Pericardium fibroblast (primary cell): ENCODE measurements at places on chromosomes 2 and 18. TPM values are rescaled to one million over a fixed set of nuclear protein-coding genes. Genes with fewer than 3 reads are reported as not detected.

The CFC1 gene
- total RNA-seq, result not detected in 2 replicates

The HOXD4 gene
- total RNA-seq, result 0.12 and 2.7 TPM in 2 replicates

The KHK gene
- total RNA-seq, result 0.12 TPM in 1 of 2 replicates, not detected in the other

The TWIST2 gene
- 114 and 149 TPM in 2 replicates for total RNA-seq

The GPR55 gene
- total RNA-seq, result not detected in 2 replicates

The RAB6C gene
- total RNA-seq, result not detected in 2 replicates

The IL37 gene
- not detected in 2 replicates for total RNA-seq

The TLX2 gene
- total RNA-seq, result 0.35 TPM in 1 of 2 replicates, not detected in the other

The CHRND gene
- total RNA-seq, result 0.26 TPM in 1 of 2 replicates, not detected in the other

The GLI2 gene
- 10.6 and 13.5 TPM in 2 replicates for total RNA-seq

The TMEM17 gene
- total RNA-seq, result 1.1 and 1.3 TPM in 2 replicates

The TANC1 gene
- 10.4 and 17.3 TPM in 2 replicates for total RNA-seq

The COMMD1 gene
- total RNA-seq, result 44.4 and 54.0 TPM in 2 replicates

The NEU4 gene
- total RNA-seq, result 0.09 TPM in 1 of 2 replicates, not detected in the other

The C2orf80 gene
- total RNA-seq, result not detected in 2 replicates

The DNAH6 gene
- under 0.01 TPM in 1 of 2 replicates, not detected in the other for total RNA-seq

The EHD3 gene
- 12.0 and 14.5 TPM in 2 replicates for total RNA-seq

The TSHZ1 gene
- total RNA-seq, result 6.2 and 13.4 TPM in 2 replicates

The PFN4 gene
- 0.68 TPM in 1 of 2 replicates, not detected in the other for total RNA-seq

The ALLC gene
- not detected in 2 replicates for total RNA-seq

The REG1B gene
- total RNA-seq, result not detected in 2 replicates

The PRKAG3 gene
- total RNA-seq, result not detected in 2 replicates

The RTP5 gene
- total RNA-seq, result not detected in 2 replicates

The ANKRD30B gene
- total RNA-seq, result not detected in 2 replicates

The SMARCAL1 gene
- total RNA-seq, result 12.3 and 14.5 TPM in 2 replicates

The RNF181 gene
- 157 and 188 TPM in 2 replicates for total RNA-seq

The NAT8 gene
- not detected in 2 replicates for total RNA-seq

The ALPG gene
- not detected in 2 replicates for total RNA-seq

The GCG gene
- total RNA-seq, result not detected in 2 replicates

The PAX8 gene
- total RNA-seq, result 0.35 and 2.0 TPM in 2 replicates

The STARD6 gene
- total RNA-seq, result not detected in 2 replicates

The EFR3B gene
- total RNA-seq, result 0.47 and 0.60 TPM in 2 replicates

The SRD5A2 gene
- total RNA-seq, result not detected in 2 replicates

The LYPD1 gene
- 0.09 and 0.12 TPM in 2 replicates for total RNA-seq

The CASP10 gene
- 4.0 and 6.2 TPM in 2 replicates for total RNA-seq

The FHOD3 gene
- 0.34 and 1.9 TPM in 2 replicates for total RNA-seq

The MOB4 gene
- 7.8 and 34.2 TPM in 2 replicates for total RNA-seq

The MAP3K19 gene
- total RNA-seq, result not detected in 2 replicates

The SERPINB10 gene
- total RNA-seq, result 5.4 TPM in 1 of 2 replicates, not detected in the other

The UGT1A4 gene
- not detected in 2 replicates for total RNA-seq

The PLGLB1 gene
- total RNA-seq, result 0.93 and 2.0 TPM in 2 replicates

The TM4SF20 gene
- total RNA-seq, result not detected in 2 replicates

The SNTG2 gene
- total RNA-seq, result not detected in 2 replicates

The CPLX4 gene
- not detected in 2 replicates for total RNA-seq

The WBP1 gene
- 53.0 and 54.5 TPM in 2 replicates for total RNA-seq

The SIX2 gene
- total RNA-seq, result 19.5 and 35.8 TPM in 2 replicates

The COL4A4 gene
- 0.43 and 15.9 TPM in 2 replicates for total RNA-seq

The ALPP gene
- total RNA-seq, result not detected in 2 replicates

The KIF1A gene
- under 0.01 TPM in 1 of 2 replicates, not detected in the other for total RNA-seq

The CDH20 gene
- 0.43 and 2.9 TPM in 2 replicates for total RNA-seq

The TUBB8B gene
- not detected in 2 replicates for total RNA-seq

The RPRM gene
- total RNA-seq, result 1.2 TPM in 1 of 2 replicates, not detected in the other

The ELOA2 gene
- not detected in 2 replicates for total RNA-seq

The MYO7B gene
- not detected in 2 replicates for total RNA-seq
